ENCODE measurements at places on chromosomes 3 and 15. TPM values are rescaled to one million over a fixed set of nuclear protein-coding genes. Genes with fewer than 3 reads are reported as not detected.

DNA sequence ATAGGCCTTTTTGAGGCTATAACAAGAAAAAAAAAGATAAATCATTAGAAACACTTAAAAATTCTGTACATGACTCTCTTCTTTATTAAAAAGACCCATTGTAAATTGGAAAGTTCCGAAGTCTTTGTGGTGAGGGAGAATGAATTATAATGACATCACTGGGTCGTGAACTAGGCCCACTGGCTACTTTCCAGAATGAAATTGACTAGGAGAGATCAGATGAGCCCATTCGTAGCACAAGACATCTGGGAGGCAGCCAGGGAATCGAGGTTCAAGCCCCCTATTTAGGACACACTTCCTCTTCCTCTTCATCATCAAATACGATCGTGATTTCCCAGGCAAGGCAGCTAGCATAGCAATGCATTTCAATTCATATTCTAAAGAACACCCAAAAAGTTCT is 889.8 kb upstream of the NR2F2 start:
- no peak for ATAC-seq

- ATAC-seq = no peak
Observed at GRCh38 chr3:185595526-185595925, 9.4 kb downstream of the SENP2 start.

CPLX3 gene
- not detected for total RNA-seq

- ATAC-seq = no peak
Observed at GRCh38 chr3:86954226-86954625, 36.7 kb downstream of the VGLL3 start.

DNA sequence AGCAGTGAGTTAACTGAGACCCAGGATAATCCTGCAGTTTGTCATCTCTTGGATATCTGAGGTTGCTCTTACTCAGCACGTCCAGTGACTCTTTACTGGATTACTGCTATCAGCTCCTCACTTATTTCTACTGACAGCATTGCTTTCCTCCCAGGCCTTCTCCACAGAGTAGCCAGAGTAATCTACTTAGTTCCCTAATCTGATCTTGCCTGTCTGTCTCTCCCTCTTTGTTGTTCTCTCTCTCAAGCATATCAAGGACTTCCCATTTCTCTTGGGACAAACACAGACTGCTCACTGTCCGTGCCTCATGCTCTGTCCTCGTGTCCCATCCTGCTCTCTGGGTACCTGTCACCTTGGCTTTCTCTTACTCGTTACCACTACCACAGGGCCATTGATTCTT is 376.2 kb downstream of the FEZF2 start:
- ATAC-seq = no peak

- no peak for ATAC-seq
Observed at GRCh38 chr3:111747490-111747889, 111.6 kb upstream of the PHLDB2 start.

DNA sequence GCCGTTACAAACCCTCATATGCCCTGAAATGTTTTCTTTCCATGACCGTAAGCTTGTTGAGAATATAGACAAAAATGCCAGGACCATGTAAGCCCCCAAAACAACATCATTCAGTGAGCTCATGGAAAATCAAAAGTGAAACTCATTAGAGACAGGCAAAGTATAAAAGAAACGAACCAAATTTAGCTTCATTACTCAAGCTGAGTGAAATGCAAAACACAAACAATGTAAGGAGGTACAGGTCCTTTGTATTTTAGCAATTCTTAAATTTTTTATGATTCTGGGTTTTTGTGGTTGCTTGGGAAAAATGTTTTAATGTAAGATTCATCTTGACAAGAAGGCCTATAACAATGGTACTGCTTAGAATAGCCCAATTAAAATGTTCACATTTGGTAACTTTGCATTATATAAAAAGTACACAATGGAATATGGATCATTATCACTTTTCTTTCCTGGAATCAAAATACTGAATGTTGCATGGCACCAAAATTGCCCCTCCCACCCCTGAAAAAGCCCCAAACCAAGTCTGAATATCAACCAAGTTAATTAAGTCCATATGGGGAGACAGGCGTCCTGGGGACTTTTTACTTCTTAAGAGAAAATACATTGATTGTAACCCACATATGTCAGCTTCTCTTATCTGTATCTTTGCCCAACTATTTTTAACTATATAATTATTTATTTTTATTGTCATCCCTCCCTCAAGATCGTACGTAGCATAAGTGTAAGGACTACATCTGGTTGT is 247.7 kb upstream of the CDIN1 start:
- no peak for ATAC-seq

PLA2G4E gene
- total RNA-seq = not detected

GRCh38 chr15:96311256-96311955 is 19.1 kb upstream of the NR2F2 start:
- no peak for ATAC-seq

DNA sequence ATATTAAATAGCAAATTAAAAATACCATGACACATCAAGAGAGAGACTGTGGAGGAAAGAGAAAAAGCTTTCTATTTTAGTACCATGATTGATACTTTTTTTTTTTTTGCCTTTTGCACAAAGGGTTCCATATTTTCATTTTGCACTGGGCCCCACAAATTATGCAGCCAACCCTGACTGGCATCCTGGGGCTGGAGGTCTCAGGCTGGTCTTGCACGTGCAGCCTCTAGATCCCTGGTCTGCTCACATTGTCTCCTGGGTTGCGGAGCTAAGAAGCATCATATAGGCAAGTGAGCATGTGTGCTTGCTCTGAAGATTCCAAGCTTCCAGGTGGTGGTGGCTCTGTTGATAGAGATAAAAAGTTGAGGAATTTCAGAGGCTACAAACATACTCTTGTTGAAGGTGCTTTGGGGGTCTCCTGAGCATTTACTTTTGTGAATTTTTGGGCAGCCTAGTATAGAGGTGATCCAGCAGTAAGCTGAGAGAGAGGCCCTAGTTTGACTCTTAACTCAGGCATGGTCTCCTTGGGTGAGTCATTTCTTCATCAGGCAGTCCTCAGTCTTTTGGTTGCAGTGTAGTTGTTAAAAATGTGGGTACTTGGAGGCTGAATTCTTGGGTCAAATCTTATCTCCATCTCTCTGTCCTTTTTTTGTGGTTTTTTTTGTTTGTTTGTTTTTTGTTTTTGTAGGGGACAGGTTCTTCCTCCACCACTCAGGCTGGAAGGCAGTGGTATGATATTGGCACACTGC is 31.3 kb downstream of the SMAD3 start:
- no peak for ATAC-seq

- no peak for ATAC-seq
Observed at GRCh38 chr15:95068701-95069521, 837.5 kb downstream of the MCTP2 start.

GRCh38 chr15:96431786-96432185 is 101.3 kb downstream of the NR2F2 start:
- ATAC-seq = no peak

DNA sequence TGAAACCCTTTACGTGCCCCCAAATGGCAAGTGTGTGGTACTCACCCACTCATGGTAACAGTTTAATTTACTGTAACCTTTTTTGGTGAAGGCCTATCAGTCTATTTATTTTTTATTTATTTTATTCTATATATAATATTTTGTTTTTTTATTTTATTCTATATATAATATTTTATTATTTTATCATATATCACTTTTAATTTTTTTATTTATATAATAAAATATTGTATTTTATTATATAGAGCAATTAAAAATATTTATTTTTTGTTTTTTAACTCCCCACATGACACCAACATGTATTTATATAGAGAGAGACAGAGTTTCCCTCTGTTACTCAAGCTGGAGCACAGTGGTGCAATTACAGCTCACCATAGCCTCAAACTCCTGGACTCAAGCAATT is 41.4 kb downstream of the SLC28A1 start:
- ATAC-seq = no peak

LRRC3B gene
- 0.31 TPM for total RNA-seq

DNA sequence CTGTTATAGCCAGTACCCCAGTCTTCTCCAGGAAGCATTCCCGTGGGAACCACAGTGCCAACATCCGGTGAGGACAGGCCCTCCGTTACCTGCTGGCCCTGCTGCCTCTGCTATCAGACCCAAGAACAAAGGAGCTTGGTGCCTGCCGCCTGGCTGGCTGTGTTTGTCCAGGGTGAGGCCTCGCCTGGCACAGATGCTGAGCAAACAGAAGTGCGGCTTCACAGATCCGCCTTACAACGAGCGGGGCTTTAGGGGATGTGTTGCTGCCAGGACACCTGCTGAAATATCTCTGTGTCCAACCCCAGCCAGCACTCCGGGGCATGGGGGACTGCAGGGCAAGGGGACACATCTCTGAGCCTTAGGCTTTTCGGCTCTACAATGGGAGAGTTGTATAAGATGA is 2.2 kb upstream of the EPHB3 start:
- no peak for ATAC-seq

ZNF385D gene
- total RNA-seq = 17.9 TPM

DNA sequence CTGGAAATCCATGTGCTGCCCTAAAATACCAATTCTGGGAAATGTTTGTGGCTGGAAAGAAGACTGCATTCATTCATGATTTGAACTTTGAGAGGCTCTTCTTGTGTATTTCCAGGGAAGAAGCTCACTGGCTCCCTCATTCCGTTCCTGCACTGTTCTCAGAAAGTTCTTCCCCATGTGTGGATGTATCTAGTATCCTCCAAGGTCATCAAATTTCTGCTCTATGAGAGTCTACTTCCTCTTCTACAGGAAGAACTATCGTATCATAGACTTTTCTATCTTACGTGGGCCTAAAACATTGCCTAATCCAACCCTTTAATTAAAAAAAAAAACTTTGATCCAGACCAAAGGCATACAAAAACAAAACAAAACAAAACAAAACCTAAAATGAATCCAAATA is 2.9 kb downstream of the CCR3 start:
- ATAC-seq = no peak

GRCh38 chr15:89408372-89409183 is 74.0 kb upstream of the POLG start:
- no peak for ATAC-seq

DNA sequence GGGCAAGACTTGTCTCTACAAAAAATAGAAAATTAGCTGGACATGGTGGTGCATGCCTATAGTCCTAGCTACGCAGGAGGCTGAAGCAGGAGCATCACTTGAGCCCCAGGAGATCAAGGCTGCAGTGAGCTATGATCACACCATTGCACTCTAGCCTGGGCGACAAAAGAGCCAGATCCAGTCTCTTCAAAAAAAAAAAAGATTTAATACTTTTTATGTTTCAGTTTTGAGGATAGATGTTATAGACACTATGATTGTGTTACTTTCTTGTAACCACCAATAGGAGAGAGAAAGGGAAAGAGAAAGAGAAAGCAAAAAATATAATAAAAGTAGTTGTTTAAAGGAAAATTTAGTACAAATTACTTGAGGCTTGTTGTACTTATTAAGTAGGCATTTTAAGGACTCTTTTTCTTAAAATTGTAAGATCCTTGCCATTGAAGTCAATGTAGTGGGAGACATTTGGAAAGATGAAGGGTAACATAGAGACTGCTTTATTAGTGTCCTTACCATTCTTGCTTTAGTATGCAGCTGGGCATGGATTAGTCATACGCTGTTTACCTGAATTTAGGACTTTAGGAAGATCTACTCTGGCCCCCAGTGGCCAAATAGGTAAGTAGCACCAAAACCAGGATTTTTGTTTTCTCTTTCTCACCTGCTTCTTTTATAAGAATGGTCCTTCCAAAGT is 35.1 kb upstream of the ZDHHC23 start:
- no peak for ATAC-seq

GRCh38 chr3:193241716-193242115 is 694 bp downstream of the PLAAT1 start:
- ATAC-seq = no peak

DNA sequence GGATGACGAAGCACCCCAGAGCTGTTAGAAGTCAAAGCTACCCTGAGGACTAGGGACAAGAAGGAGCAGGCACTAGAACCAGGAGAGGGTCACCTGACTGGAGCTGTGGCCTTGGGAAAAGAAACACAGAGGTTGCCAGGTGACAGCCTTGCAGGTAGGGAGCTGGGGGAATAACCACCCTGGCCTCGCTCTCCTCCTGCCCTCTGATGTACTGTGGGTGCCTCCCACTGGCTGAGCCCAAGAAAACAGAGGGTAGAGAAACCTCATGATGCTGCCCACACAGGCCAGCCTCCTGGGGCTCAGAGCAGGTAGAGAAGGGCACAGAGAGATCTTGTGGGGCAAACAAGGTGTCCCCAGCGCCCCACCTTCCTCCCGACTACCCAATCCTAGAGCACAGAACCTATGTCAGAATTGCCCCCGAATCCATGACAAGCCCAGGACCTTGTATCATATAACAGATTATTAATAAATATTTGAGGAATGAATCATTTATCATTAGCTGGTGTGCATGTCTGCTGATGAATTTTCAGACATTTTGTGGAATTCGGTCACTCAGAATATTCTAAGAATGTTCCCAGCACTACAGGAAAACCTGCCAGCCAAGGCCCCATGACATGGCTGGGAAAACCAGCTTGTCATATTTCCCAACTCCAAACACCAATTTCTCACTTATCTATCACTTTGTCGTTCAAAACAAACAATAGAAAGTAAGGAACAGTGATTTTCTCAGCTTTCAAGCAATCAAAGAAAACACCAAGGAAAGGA is 59.8 kb upstream of the MEX3B start:
- no peak for ATAC-seq

Measured in gastroesophageal sphincter (tissue), 4 donors.